ENCODE measurements at places on chromosomes 11 and 22.

- no peak for DNase-seq
These were observed 45.8 kb downstream of the PPFIBP2 start for GRCh38 chr11:7559398-7560283.

DNA sequence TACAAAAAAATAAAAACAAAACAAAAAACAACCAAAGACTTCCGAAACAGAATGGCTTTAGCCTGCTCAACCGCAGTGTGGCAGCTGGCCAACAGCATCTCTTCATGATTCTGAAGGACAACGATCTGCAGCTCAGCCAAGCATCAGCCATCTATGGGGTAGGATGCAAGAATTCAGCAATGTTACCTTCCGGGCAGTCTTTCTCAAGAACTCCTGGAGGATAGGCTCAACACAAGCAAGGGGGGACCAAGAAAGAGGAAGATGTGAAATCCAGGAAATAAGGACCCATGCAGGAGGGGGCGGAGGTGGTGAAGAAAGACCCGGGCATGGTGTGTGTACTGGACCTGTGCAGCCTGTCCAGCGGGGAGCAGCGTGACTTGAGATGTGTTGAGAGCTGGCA lies 3.5 kb upstream of the TSPO start:
- DNase-seq, result no peak

DNA sequence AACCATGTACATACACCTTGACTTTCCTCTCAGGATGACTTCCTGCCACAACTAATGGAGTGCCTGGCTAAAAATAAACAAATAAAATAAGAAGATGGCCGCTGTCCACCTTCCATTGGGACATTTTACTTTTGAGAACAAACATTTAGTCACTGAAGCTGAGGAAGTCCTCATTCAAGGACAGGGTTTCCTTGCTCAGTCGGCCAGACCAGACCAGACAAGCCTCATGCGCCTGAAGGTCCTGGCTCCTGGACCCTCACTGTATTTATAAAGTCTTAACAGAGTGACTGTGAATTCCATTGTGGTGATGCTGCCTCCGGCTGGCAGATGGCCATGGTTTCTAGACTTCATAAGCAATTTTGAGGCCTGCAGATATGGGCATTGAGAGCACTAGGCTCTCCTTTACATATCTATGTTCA lies 114.5 kb downstream of the MAML2 start:
- DNase-seq, result no peak

GRCh38 chr11:31387379-31387778 lies 17.7 kb downstream of the DNAJC24 start:
- DNase-seq, result no peak

Measured in esophagus squamous epithelium (tissue), 5 donors.